ENCODE measurements at places on chromosomes 13 and 19.

- no peak for DNase-seq
Observed at GRCh38 chr13:97429681-97430081, 4.3 kb upstream of the RAP2A start.

DNA sequence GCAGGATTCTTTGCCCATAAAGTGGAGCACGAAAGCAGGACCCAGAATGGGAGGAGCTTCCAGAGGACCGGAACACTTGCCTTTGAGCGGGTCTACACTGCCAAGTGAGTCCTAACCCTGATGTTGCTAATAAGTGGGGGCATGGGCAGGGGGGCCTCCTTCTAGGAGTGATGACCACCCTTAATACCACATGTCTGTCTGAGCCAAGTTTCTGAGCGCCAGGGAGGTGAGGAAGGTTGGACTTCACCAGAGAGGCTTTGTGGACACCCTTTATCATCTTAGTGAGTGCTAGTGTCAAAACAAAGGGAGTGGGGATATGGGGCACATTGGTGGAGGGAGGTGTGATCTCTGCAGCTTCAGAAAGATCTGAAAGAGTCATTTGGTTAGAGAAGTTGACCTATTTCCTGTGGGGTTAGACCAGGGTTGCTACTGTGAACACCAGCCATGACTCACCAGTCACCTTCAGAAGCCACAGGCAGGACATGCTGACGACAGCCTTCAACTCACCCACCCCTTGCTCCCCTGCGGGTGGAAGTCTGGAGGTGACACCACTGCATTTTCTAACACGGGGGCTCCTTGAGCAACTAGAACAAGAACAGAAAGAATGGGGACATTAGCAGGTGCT lies 8.8 kb downstream of the ALOX5AP start:
- peak; percentile 59 for DNase-seq

GRCh38 chr19:12995596-12996405 lies 526 bp downstream of the NFIX start:
- DNase-seq, result peak; percentile 19

DNA sequence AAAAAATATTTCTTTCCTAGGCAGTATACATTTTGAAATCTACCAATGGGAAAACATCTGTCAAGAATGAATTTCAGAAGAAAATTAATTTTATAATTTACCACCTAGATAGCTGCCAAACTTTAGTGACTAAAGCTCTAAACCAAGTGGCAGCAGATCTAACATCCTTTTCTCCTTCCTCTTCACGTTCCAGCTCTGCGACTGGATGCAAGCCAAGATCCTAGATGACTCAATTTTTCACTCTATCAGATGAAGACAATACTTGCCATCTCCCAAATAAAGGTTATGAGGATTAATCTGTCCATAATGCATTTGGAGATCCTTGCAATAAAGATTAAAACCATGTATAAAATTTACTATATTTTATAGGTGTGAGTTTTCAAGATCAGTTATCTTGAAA lies 66.7 kb upstream of the MIR17HG start:
- no peak for DNase-seq

GRCh38 chr13:109735436-109735966 lies 50.9 kb downstream of the IRS2 start:
- DNase-seq, result no peak

DNA sequence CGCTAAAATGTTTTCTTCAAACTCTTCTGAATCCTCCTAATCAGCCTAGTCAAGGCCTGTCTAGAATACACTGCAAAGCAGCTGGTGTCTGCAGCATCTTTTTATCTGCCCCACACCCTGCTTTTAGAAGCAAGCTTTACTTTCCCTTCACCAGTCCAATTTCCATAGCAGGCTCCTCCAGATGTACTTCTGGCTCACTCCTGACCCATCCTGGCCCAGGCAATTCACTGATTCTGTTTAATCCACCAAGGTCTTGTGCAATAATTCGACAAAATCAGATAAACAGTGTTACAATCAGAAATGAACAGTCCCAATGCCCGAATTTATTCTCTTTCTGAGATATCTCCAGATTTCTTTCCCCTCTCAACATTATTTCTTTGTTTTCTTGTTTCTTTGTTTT lies 415.2 kb upstream of the SGCG start:
- no peak for DNase-seq
